ENCODE measurements at places on chromosomes 4 and X.

DNA sequence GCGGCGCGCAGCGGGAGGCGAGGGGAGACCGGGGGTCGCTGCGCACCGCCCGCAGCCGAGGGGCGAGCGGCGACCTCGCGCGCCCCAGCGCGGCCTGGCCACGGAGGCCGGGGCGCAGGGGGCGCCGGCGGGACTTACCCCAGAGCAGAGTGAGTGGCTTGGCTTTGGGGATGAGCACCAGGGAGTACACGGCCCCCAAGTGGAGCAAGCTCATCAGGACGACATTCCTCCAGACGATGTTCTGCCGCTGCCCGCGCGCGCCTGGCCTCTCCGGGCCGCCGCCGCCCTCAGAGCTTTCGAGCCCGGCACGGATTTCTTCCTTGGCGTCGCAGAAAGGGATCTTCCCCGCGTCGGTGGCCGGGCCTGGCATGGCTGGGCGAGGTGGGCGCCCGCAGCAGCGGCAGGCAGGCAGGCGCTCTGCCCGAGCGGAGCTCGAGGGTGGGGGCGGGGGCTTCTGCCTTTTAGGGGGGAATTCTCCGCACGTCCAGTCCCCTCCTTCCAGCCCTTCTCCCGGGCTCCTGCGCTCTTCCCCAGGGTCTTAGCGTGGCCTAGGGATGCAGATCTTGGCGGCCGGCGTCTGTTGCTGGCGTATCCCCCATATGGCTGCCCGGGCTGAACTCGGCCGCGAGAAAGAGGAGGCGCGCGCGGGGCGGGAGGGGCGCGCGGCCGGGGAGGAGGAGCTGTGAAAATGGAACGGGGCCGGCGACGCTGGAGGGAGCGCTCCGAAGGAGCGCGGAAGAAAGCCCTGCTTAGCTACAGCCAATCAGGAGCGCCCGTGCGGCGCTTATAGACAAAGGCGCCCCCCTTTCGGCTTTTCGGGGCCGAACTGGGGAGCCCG is at the start of gene SCD5:
Gene SCD5 (minus strand): TSS at position 629 of the 838 bp plus-strand sequence. CDS start 259 bp downstream, at position 370.
- peak; percentile 8 for DNase-seq

GRCh38 chr4:141121768-141122454 is 11.4 kb downstream of the RNF150 start:
- no peak for DNase-seq

DNA sequence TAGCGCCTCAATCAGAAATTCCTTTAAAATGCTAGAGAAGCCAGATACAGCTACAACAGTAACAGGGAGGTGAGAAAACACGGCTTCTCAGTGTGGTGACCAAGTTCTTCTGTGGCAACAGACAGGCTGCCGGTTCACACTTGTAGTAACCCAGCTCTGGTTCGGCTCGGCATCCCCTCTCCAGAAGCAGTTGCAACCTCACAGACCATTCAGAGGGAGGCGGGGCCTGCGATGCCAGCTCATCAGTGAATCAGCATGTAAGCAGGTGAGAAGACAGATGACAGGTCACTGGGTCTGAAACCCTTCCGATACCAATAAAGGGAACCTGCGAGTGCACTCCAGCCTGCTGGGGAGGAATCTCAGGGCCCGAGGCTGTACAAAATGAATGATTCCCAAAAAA is 251.0 kb downstream of the KCNIP4 start:
- no peak for DNase-seq

GRCh38 chr4:109302361-109303139 is at the start of gene COL25A1:
Gene COL25A1, minus strand, starts transcription at chr4:109302658.
- DNase-seq = no peak

GRCh38 chr4:48432017-48432416 is 51.1 kb upstream of the SLC10A4 start:
- no peak for DNase-seq

GRCh38 chrX:51144828-51145442 is 187.7 kb upstream of the NUDT10 start:
- DNase-seq = peak; percentile 60

GRCh38 chr4:18422685-18423084 is 401.1 kb upstream of the LCORL start:
- no peak for DNase-seq

- no peak for DNase-seq
Measured at GRCh38 chr4:53459548-53459947, 82.1 kb downstream of the FIP1L1 start.

- DNase-seq = no peak
Measured at GRCh38 chr4:38332699-38333098, 331.3 kb upstream of the KLF3 start.
